Activated CD4-positive, alpha-beta T cell treated with anti-CD3 and anti-CD28 coated beads for 1 hour (primary cell): ENCODE measurements at places on chromosomes 6 and 20.

DNA sequence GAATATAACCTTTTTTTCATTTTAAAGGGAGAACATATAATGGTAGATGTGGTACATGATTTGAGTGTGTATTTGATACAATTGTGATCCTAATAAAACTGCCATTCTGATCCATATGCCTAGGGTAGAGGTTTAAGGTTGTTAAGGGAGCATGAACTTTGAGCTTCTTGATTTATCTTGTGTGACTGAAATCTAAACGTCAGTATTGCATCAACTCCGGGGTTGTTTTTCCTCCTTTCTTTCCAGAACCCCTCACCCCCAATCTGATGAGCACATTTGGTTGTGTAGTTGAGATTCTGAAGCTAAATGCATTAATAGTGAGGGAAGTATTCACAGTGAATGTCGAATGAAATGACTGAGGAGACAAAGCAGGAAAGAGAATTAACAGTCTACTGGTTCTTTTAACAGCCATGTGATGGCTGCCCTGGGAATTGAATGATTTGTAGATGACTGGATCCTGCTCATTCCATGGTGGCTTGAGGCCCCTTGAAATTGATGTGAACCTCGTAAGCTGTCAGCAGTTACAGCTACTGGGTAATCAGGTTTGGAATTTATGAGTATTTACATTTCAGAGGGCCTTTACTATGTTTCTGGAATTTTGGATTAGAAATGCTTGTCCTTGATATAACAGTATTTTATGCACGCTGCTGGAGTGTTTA lies 44.8 kb downstream of the FARS2 start:
- no peak for DNase-seq

GRCh38 chr6:134508862-134509498 lies 191.1 kb upstream of the SGK1 start:
- no peak for DNase-seq

GRCh38 chr6:53530346-53530745 lies 14.6 kb downstream of the GCLC start:
- no peak for DNase-seq

- DNase-seq, result no peak
These were observed 21.7 kb upstream of the MYT1 start for GRCh38 chr20:64142590-64142989.

GRCh38 chr20:36572701-36573102 lies 695 bp upstream of the TGIF2 start:
- DNase-seq, result peak; percentile 62

GRCh38 chr20:49630396-49630951 lies 62.5 kb upstream of the PTGIS start:
- no peak for DNase-seq

- no peak for DNase-seq
These were observed 114.5 kb downstream of the SYCP2 start for GRCh38 chr20:59818911-59819310.
